Esophagus muscularis mucosa (tissue), 4 donors: ENCODE measurements at places on chromosomes 5 and 9. TPM values are rescaled to one million over a fixed set of nuclear protein-coding genes. Genes with fewer than 3 reads are reported as not detected.

SLC22A4 gene
- 0.42 TPM for total RNA-seq

LEAP2 gene
- total RNA-seq, result 1.2 TPM

PCDHB4 gene
- total RNA-seq, result 4.5 TPM

DNA sequence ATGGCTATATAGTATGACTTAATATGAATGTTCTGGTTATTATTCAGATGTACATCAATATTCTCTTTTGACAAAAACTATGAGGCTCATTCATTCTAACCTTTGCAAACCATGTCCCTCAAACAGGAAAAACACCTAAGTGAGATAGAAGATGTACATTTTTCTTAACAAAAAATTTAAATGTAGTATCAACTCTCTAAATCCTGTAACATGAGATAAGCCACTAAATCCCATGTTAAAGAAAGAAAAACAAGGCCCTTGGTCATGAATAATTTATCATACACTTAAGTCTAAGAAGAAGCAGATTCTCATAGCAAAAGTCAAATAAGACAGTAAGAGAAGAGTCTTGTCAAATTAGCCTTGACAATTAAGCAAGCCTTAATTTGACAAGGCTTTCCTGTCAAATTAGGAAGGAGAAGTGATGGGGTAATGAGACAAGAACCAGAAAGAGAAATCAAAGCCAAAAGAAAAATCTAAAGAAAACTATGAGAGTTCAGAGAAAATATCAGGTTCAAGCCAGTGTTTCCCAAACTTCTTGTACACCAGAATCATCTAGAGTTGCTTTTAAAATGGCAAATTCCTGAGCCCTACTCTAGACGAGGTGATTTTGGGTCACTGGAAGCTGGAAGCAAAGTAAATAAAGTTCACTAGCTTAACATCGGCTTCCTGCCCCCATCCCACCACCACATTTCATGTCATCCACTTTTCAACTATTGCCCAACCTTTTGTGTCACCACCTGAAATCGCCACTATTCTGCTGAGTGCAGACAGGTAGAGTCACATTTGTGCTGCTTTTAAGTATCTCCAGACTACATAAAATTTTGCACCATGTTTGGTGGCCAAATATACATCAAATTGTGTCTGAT is 76.5 kb downstream of the NR6A1 start:
- no peak for DNase-seq

PCDHGA11 gene
- 4.0 TPM for total RNA-seq
